Muscle of arm (tissue), 14 donors: ENCODE measurements at places on chromosomes 6 and 20. TPM values are rescaled to one million over a fixed set of nuclear protein-coding genes. Genes with fewer than 3 reads are reported as not detected.

The FGD2 gene
- 3.1 TPM for polyA plus RNA-seq

The PPP1R3G gene
- polyA plus RNA-seq = 1.4 TPM

The ENPP4 gene
- polyA plus RNA-seq = 49.9 TPM

The ZNF133 gene
- 15.0 TPM for polyA plus RNA-seq

The MCHR2 gene
- not detected for polyA plus RNA-seq

The KCTD20 gene
- polyA plus RNA-seq = 50.4 TPM

The PXDC1 gene
- 20.6 TPM for polyA plus RNA-seq

The SYNDIG1 gene
- 4.5 TPM for polyA plus RNA-seq

The VSX1 gene
- polyA plus RNA-seq = not detected

The MMP24 gene
- not detected for polyA plus RNA-seq

The TULP4 gene
- 19.5 TPM for polyA plus RNA-seq

The TRIM15 gene
- not detected for polyA plus RNA-seq

The AKAP12 gene
- 98.7 TPM for polyA plus RNA-seq

The GSTA3 gene
- polyA plus RNA-seq = not detected

The DOK5 gene
- polyA plus RNA-seq = 34.2 TPM

The TAAR5 gene
- not detected for polyA plus RNA-seq

The ID1 gene
- polyA plus RNA-seq = not detected

The L3MBTL3 gene
- polyA plus RNA-seq = 6.2 TPM

The MAN1A1 gene
- 49.2 TPM for polyA plus RNA-seq

The PLN gene
- polyA plus RNA-seq = not detected

The HCRTR2 gene
- not detected for polyA plus RNA-seq

The OR2J3 gene
- not detected for polyA plus RNA-seq

The TUBB1 gene
- 0.57 TPM for polyA plus RNA-seq

The PI16 gene
- polyA plus RNA-seq = 15.6 TPM

The ENPP1 gene
- polyA plus RNA-seq = 19.6 TPM

The RGS17 gene
- 1.5 TPM for polyA plus RNA-seq

The PPP1R18 gene
- 38.2 TPM for polyA plus RNA-seq

The MAPK13 gene
- 31.3 TPM for polyA plus RNA-seq

The RBM38 gene
- polyA plus RNA-seq = 38.3 TPM

The HNF4A gene
- polyA plus RNA-seq = not detected

The CD2AP gene
- 11.8 TPM for polyA plus RNA-seq

The RIPOR3 gene
- 6.9 TPM for polyA plus RNA-seq

The RNF144B gene
- 11.9 TPM for polyA plus RNA-seq

The FERMT1 gene
- polyA plus RNA-seq = 0.41 TPM

The ETV7 gene
- polyA plus RNA-seq = not detected

The APCDD1L gene
- 5.6 TPM for polyA plus RNA-seq

The FLRT3 gene
- 11.8 TPM for polyA plus RNA-seq

The PPP1R14C gene
- 477 TPM for polyA plus RNA-seq

The TBP gene
- polyA plus RNA-seq = not detected

The SOX18 gene
- 7.3 TPM for polyA plus RNA-seq

The GPX5 gene
- polyA plus RNA-seq = not detected

The SYCP2 gene
- 3.6 TPM for polyA plus RNA-seq

The ADA gene
- polyA plus RNA-seq = 6.8 TPM

The POLR3F gene
- 12.9 TPM for polyA plus RNA-seq

The CTCFL gene
- polyA plus RNA-seq = 0.18 TPM

The MEP1A gene
- not detected for polyA plus RNA-seq

The SAPCD1 gene
- 2.5 TPM for polyA plus RNA-seq

The TRIM40 gene
- not detected for polyA plus RNA-seq

The ME1 gene
- polyA plus RNA-seq = not detected

The NOTCH4 gene
- 20.2 TPM for polyA plus RNA-seq

The SNAI1 gene
- 6.5 TPM for polyA plus RNA-seq

The DNAH8 gene
- polyA plus RNA-seq = 1.1 TPM

The SPEF1 gene
- 0.09 TPM for polyA plus RNA-seq

The CASS4 gene
- polyA plus RNA-seq = 7.4 TPM
